ENCODE measurements at places on chromosomes 6 and 20.

- DNase-seq: no peak
Measured at GRCh38 chr6:118893064-118893806, 717 bp upstream of the ASF1A start.

DNA sequence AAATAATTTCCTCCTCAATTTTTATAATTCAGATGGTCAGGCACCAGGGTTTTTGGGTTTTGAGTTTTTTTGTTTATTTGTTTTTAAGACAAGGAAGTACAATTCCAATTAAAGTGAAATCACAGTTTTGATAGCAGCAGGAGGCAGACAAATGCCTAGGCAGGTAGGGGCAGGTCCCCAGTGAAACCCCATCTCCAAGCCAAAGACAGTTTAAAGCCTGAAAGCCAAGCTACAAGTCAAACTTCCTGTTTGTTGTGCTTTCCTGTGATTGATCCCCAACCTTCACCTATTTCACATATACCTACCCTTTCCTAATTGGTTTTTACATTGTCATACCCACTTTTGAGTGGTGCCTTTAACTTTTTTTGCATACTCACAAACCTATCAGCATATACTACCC, 149.6 kb downstream of the MOXD1 start:
- DNase-seq: no peak

- DNase-seq: no peak
Measured at GRCh38 chr20:50415516-50416268, 94.5 kb upstream of the PTPN1 start.

DNA sequence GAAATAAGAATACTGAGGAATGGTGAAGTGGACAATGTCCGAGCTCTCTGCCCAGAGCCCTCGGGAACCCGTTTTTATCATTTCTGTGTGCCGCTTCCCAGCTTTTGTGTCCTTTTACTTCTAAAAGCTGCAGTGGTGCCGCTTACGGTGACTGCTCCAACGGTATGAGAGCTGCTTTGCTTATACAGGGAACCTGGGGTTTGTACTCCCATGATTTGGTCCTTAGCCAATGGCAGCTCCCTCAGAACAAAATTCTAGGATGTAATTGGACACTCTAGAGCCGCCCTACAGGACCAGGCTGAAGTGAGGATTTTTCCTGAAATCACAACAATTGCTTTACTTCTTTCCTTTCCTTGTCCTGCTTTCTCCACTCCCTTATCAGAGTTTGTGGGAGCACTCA, 24.2 kb upstream of the PCSK2 start:
- DNase-seq: no peak

DNA sequence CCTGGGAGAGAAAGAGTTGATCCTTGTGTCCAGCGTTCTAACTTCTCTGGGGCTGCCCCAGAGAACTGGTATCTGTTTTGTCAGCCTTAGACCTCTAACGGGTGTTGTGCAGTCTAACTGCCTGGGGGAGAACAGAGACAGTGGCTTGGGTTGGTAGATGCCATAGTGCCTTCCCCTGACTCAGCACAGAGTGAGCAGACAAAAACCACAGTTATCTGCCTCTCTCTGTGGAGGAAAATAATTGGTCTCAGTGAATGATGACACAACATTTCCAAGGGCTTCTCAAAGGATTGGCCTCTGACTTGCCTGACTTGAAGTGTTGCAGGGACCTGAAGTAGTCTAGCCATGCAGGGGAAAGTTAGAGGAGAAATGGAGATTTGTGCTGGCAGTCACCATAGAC, 226.2 kb upstream of the MAN1A1 start:
- DNase-seq: no peak

DNA sequence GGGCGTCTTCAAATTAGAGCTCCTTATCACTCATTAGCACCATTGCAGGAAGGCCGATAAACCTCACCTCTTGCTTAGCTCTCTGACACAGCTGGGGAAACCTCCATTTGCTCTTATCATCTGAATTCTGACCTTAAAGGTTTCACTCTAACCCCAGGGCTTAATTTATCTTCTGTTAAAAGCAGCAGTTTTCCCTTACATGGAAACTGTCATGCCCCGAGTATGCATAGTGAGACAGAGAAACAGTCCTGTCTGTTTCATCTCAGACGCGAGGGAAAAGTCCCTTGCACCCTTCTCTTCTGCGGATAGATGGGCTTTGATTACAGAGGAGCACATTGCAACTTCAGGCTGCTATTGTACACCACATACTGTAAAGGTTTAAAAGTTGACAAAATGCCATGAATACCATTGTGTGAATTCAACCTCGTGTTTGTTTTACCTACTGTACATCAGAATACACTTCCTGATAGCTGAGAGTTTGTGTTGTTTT, 191.5 kb upstream of the BMP2 start:
- DNase-seq: no peak

DNA sequence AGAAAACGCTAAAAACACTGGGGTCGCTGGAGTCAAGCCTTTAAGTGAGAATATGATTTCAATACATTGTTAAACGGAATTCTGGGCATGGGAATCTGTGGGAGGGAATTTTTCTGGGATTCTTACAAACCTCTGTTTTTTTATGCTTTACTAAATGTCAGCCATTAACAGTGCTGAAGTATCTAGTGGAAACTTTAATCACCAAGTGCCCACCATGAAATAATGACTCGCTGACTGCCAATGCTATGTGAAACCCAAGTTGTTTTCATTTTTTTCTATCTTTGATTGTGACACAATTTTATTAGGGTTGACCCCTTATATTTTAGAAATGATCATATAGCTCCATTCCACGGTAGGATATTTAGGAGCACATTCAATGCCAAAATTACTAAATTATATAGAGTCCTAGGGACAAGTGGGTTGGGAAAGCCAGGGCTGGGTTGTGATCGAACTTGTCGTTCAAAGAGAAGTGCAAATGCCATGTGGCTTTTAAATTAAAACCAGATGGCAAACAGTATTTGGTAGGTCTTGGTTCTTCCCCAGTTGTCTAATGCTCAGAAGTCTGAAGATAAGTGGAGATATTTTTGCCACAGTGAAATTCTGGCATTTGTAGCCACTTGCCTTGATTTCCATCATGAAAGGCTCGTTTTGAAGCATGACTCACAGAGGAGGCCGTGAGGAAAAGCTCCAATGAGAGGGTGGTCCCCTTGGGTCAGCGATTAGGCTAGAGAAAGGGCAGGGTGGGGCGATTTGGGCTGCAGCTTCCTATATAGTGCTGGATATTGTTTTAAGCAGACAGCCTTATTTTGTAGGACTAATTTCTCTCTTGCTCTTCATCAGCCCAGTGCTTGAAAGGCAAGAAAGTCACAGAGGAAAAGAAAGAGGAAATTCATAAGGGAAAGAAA, 254.4 kb upstream of the JAG1 start:
- no peak for DNase-seq

- no peak for DNase-seq
Measured at GRCh38 chr6:163226181-163226835, 188.2 kb upstream of the QKI start.

- no peak for DNase-seq
Measured at GRCh38 chr6:113645576-113645970, 211.6 kb upstream of the MARCKS start.

DNA sequence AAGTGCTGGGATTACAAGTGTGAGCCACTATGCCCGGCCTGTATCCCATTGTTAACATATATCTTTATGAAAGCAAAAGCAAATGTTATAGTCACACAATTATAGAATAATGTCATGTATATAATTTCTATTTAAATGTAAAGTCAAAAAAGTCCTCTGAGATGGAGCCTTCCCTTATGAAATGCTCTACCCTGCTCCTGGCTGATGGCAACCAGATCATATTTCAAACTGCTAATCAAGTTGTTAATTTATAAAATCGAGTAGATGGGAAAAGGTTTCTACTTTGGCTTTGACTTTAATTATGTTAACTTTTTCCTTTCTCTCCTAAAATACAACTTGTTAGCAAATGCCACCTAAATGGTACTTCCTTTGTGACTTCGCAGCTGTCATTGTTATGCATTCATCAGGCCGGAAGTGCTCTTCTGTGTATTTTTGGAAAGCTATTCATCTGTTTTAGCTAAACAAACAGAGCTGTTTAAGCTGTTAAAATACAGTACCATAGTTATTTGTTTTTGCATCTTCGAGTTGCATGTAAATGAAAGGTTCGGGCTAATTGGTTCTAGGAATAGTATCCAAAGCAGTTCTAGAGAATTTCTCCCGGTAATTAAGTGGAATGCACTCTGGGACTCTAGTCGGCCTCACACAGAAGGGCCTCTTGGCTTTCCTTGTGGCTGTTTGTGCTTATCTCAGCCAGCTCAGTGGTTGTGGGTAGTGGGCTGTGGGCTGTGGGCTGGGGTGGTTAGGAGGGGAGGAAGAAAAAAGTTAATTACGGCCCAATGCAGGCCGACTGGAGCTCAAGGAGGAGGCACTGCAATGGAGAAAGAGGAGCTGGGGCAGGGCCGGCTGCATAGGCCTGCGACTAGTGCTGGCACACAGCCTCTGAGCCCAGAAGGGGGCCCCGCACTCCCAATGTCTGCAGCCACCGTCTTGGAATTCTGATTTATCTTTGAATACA, 34.8 kb downstream of the SLC35D3 start:
- no peak for DNase-seq

DNA sequence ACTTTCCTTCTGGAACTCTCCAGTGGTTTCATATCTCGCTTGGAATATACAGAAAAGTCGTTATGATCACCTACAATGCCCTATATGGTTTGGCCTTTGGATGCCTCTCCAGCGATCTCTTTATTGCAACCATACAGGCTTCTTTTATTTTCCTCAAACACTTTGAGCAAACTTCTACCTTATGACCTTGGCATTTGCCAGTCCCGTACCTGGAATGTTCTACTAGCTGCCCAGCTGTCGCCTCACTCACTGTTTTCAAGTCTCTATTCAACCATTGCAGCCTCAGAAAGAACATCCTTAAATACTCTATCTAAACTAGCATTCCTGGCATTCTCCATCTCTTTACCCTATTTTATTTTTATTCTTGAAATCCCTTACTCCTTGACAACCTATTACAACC, 50.4 kb upstream of the NEDD9 start:
- DNase-seq: no peak

DNA sequence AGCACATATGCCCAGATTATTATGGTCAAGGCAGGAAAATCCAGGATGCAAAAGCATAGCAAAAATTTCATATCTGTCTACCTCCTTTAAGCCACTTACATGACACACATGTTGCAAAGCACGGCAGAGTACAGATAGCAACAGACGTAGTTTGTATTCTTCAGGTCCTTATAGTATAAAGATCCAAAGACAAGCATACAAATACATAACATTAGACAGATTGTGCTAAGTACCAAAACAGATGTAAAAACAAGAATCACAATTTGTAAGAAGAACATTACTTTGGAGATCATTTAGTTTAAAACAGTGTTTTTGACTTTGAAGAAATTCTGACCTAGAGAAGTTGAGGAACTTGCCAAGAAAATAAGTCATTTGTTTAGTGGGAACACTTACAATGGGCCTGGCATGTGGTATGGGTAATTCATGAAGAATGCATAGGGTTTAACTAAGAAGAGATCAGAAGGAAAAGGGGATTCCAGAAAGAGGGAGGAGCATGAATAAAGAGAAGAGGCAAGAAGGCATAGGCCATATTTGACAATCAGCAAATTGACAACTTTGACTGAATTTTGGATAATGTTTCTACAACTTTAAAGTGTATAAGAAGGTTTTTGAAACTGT, 30.6 kb upstream of the LMBRD1 start:
- no peak for DNase-seq

DNA sequence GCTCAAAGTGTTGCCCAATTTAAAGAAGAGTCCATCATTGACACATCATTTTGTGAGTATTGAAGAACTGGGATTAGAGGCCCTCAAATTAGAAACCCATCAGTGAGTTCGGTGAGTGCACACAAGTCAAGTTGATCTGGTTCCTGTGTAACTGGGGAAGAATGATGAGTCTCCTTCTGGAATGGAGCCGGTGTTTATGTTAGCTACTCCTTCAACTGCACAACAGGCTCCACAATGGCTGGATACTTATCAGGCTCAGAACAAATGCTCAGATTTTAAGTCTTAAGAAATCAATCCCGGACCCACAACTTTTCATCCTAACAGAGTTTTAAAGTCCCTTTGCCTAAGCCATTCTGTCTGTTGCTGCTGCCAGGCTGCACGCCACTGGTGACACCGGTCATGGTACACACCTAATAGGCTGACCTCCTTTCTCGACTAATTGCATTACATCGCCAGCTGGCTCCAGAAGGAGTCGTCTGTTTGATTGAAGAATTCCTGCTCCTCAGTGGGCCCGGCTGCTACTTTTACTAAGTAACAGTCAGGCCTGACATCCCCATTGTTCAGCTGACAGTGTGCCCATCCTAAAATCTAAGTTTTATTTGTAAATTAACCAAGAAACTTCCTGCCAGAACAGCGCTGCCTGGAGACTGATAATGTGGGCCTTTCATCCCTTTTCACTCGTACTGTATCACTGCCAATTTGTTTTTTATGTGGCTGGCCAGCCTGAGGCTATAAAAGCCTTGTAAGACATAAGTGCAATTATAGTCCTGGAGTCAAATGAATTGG, 130.4 kb downstream of the INSM1 start:
- no peak for DNase-seq

DNA sequence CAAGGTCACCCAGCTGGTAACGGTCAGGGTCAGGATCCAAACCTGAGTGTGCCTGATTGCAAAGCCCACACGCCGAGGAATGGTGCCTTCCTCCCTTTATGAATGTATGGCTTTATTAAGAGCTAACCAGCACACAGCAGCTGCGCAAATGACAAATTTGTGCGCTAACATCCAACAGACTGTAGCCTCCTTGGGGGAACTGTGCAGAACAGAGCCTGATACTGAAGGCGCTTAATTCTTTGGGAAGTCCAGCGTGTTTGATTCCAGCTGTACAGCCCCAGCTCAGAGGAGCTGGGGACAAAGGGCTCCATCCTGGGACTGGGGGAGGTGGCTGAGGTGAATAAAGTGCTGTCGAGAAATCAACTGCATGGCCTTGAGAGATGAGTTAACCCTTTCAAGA, 75.7 kb upstream of the JARID2 start:
- no peak for DNase-seq

GRCh38 chr6:56944661-56945060, 10.2 kb upstream of the BEND6 start:
- no peak for DNase-seq

- no peak for DNase-seq
Measured at GRCh38 chr6:151681433-151682059, 125.9 kb upstream of the ESR1 start.

GRCh38 chr20:17503301-17504065, 27.7 kb downstream of the BFSP1 start:
- DNase-seq: no peak

- DNase-seq: no peak
Measured at GRCh38 chr20:35474303-35474871, 19.0 kb downstream of the CEP250 start.

DNA sequence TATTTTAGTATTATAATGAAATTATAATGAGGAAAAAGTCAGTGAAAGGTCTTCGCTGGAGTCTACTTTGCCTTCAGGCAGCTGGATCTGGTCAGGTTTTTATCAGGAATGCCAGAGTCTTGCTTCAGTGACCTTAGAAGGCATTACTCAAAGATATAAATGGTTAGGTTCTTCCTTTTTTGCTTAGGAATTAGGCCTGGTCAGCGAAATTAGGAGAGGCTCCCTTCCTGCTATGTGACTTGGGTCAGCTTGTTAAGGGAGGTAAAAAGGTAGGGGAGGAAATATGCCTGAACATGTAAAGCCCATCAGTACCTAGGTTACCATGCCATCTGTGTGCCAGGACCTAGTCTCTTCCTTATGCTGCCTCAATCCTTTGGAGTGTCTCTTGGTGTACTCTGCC, 115.1 kb downstream of the OTOR start:
- no peak for DNase-seq

- DNase-seq: no peak
Measured at GRCh38 chr6:66961191-66961590, 1254.2 kb upstream of the EYS start.

All from mesothelial cell of epicardium (in vitro differentiated cells).